Activated CD8-positive, alpha-beta memory T cell treated with anti-CD3 and anti-CD28 coated beads, Interleukin-2, amount 10 ng/mL, durations not matched to agents 7 days and 5 days (primary cell): ENCODE measurements at places on chromosomes 13 and 19. TPM values are rescaled to one million over a fixed set of nuclear protein-coding genes. Genes with fewer than 3 reads are reported as not detected.

DNA sequence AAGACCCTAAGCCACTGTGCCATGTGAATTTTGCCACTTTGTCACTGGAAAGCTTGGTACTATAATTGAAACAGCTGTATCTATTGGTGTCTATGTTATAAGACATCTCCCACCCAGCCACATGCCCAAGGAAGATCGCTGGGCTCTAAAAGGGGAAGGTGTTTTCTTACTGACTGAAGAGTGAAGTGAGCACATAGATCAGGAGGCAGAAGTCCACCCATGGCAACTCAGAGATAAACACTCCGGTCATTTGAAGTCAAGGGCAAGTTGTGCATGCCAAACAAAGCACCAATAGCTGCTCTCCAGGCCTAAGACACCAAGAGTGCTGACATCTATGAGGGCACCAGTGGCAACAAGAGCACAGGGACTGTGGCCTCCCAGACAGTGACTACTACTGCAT lies 153.8 kb downstream of the KCTD12 start:
- peaks cover 1% of the 10 kb centered on the region for H3K4me1 ChIP-seq
- H3K27me3 ChIP-seq: peaks cover 3% of the 10 kb centered on the region
- H3K27ac ChIP-seq: no peak overlapping the region

- H3K36me3 ChIP-seq: no peaks in the 10 kb centered on the region
- no peak for DNase-seq
- peaks cover 4% of the 10 kb centered on the region for H3K27me3 ChIP-seq
- H3K4me3 ChIP-seq: no peak overlapping the region
- H3K27ac ChIP-seq: no peak overlapping the region
These were observed 16.6 kb upstream of the LRCH1 start for GRCh38 chr13:46536341-46536740.

DNA sequence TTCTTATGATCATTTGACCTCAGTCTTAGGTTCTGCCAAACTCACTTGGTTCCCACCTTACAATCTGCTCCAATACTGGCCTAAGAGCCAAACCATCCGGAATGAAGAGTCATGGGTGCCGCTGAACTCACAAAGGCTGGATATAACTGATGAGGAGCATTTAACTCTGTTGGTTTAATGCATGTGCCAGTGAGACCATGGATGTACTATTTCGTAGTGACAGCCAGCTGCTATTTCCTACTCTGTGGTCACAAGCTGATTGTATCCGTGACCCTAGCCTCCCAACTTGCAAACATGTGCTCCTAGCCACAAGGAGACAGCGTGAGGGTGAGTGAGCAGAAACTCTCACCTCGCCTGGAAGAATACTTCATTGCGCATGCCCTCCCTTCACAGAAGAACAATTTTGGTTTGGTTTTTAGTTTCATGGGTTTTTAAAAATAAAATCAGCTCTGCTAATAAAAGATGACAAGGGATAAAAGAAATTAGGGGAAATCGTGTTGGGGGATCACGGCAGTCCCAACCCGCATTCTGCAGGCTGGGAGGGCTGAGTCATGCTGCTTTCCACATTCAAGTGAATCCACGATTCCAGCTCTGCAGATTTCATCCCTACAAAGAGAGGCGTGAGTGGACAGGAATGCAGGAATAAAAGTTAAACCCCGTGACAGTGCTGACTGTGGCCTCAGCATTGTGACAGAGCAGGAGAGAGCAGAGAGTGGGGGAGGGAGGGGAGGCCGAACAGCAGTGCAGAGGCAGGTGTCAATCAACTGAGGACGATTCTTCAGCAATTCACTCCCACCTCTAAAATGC lies 66.8 kb upstream of the RAP2A start:
- peaks cover 14% of the 10 kb centered on the region for H3K4me1 ChIP-seq
- no peak overlapping the region for H3K27ac ChIP-seq
- DNase-seq: no peak

GRCh38 chr19:31596751-31597150 lies 247.5 kb upstream of the TSHZ3 start:
- no peak overlapping the region for H3K4me3 ChIP-seq
- H3K27me3 ChIP-seq: no peaks in the 10 kb centered on the region
- H3K36me3 ChIP-seq: no peaks in the 10 kb centered on the region
- DNase-seq: no peak
- no peaks in the 10 kb centered on the region for H3K4me1 ChIP-seq

GRCh38 chr13:98801626-98802418 lies 49.4 kb upstream of the SLC15A1 start:
- DNase-seq: no peak
- H3K4me1 ChIP-seq: peaks cover 3% of the 10 kb centered on the region
- H3K27ac ChIP-seq: no peak overlapping the region
- peaks cover 12% of the 10 kb centered on the region for H3K36me3 ChIP-seq
- no peaks in the 10 kb centered on the region for H3K27me3 ChIP-seq
- H3K4me3 ChIP-seq: no peak overlapping the region

DNA sequence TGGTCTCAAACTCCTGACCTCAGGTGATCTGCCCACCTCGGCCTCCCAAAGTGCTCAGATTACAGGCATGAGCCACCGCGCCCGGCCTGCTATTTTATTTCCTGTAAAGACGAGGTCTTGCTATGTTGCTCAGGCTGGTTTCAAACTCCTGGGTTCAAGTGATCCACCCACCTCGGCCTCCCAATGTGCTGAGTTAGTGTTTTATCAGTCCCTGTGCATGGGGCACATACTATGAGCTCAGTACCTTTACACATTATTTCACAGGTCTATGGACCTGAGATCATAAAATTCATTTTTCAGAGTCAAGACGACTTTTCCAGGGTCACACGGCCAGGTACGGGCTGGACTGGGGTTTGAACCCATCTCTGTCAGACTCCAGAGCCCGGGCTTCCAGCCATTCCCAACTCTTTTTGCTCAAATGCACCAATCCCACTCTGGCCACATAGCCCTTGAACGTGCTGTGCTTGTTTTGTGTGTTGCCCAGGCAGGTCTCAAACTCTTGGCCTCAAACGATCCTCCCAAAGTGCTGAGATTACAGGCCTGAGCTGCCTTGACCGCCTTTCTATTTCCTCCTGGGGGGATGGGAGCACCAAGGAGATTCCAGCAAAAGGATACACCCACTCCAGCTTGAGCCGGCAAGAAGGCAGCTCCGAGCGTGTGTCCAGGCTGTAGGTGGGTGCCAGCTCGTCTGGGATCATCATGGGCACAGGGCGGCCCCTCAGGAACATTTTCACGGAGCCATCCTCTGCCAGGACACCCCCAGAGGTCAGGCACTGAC lies 1.1 kb downstream of the EML2 start:
- no peak overlapping the region for H3K27ac ChIP-seq
- no peak for DNase-seq
- H3K36me3 ChIP-seq: peaks cover 9% of the 10 kb centered on the region
- H3K4me1 ChIP-seq: peaks cover 36% of the 10 kb centered on the region
- no peaks in the 10 kb centered on the region for H3K27me3 ChIP-seq

DNA sequence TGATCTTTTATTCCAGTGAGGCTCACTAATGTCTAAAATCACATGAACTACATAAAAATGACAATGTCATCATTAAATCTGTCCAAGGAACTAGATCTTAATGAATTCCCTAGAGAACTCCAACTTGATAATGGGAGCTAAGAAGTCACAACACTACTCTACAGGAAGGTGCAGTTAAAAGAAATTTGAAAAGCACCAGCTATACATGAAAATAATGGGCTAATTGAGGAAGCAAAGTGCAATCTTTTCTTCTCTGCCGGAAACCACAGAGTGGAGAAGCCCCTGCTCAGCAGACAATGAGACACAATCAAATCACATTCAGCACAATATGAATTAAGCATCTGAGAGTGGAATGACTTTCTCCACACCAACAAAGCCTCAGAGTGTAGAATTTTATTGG lies 261.7 kb downstream of the LHFPL6 start:
- H3K4me3 ChIP-seq: no peak overlapping the region
- no peaks in the 10 kb centered on the region for H3K36me3 ChIP-seq
- DNase-seq: no peak
- no peak overlapping the region for H3K27ac ChIP-seq
- no peaks in the 10 kb centered on the region for H3K4me1 ChIP-seq
- H3K27me3 ChIP-seq: no peaks in the 10 kb centered on the region

DNA sequence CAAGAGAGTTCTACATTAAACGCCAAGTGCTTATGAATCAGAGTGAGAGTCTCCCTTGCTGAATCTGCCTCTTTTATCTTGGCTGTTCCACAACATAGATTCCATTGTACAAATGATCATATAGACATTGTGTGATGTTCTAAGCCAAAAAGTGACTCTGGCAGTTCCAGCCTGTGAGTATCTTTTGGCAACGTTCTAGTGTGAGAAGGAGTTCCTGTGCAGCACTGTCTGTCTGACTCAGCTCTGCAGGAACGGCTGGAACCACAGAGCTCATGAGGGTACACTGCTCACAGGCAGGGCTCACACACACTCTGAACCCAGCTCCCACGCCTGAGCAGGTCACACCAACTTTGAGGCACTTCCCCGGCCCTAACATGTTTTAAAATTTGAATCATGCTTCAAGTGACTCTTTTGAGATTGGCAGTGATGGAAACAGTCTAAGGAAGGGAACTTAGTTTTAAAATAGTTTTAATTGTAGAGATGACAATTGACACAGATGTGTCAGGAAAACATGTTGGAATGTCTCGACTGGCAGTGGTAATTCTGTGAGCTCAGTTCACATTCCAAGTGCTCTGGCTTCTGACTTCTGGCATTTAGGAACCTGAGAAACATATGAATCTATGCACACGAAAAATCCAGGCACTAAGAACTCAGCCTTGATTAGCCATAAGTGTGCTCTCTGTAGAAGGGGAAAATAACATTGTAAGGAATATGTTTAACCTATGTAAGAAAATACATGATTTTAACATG lies 272.0 kb downstream of the UQCRFS1 start:
- no peak for DNase-seq
- H3K4me1 ChIP-seq: no peaks in the 10 kb centered on the region
- no peak overlapping the region for H3K27ac ChIP-seq
- H3K4me3 ChIP-seq: no peak overlapping the region
- no peaks in the 10 kb centered on the region for H3K36me3 ChIP-seq

DNA sequence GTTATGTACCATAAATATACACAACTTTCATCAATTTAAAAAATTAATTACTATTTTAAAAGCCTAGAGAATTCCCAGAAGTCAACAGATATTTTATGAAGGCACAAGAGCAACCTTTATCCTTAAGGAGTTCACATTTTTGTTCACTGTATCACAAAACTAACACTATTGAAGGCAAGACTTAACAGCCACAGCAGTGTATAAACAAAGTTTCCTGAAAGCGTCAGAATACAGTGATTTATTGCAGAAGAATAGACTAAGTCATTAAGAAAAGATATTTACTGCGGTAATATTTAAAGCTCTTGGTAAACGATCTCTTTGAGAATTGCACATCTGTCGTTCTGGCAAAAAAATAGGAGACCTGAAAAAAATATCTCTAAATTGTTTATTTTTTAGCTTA lies 419.3 kb upstream of the NBEA start:
- no peaks in the 10 kb centered on the region for H3K4me1 ChIP-seq
- no peak for DNase-seq
- H3K4me3 ChIP-seq: no peak overlapping the region
- H3K27ac ChIP-seq: no peak overlapping the region

DNA sequence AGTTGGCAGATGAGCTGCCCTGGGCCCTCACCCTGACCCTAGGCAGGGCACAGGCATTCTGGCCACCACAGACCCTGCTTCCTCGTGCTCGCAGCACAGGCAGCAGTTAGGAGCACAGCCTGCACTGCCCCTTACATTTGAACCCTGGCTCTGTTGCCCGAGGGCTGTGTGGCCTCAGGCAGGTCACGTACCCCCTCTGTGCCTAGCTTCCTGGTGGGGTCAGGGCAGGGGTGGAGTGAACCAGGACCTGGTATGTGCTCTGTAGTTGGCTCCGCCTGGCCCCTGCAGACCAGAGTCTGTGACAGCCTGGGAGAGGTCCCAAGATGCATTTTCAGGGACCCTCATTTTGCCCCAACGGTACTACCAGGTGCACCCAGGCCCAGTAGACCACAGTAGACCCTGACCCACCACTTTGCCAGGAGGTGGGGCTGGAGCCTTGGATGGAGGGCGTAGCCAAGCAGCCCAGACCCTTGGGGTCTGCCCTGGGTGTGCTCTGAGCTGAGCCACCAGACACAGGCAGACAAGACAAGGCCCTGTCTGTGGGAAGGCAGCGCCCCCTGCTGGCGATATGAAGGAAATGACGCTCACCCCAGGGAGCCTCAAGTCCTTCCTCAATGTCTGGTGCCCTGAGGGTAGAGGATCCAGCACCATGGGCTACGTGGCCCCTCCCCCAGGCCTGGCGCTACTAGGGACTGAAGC lies 9.1 kb downstream of the LYL1 start:
- H3K4me1 ChIP-seq: peaks cover 12% of the 10 kb centered on the region
- H3K27me3 ChIP-seq: peaks cover 42% of the 10 kb centered on the region
- no peak overlapping the region for H3K27ac ChIP-seq
- H3K4me3 ChIP-seq: no peak overlapping the region
- no peaks in the 10 kb centered on the region for H3K36me3 ChIP-seq
- peak; percentile 85 for DNase-seq

DNA sequence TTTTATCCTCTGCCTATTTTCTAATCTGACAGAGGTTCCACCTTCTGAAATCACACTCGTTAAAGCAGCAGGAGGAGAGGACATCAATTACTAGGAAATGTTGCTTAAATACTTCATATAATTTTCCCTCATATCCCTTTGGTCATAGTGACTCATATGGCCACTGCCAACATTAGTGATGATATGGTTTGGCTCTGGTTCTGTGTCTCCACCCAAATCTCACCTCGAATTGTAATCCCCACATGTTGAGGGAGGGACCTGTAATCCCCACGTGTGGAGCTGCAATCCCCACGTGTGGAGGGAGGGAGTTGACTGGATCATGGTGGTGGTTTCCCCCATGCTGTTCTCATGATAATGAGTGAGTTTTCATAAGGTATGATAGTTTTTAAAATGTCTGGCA lies 618.4 kb upstream of the SLITRK5 start:
- no peaks in the 10 kb centered on the region for H3K36me3 ChIP-seq
- H3K4me3 ChIP-seq: no peak overlapping the region
- no peaks in the 10 kb centered on the region for H3K4me1 ChIP-seq
- H3K27me3 ChIP-seq: no peaks in the 10 kb centered on the region

GNG7 gene
- not detected for total RNA-seq

CEACAM1 gene
- total RNA-seq: 30.0 TPM

SACS gene
- 28.4 TPM for total RNA-seq

PGLYRP2 gene
- 0.12 TPM for total RNA-seq

NCAN gene
- total RNA-seq: not detected
